CD4-positive, alpha-beta T cell treated with Interleukin-4 for 4 hours (primary cell): ENCODE measurements at places on chromosomes 13 and 19.

GRCh38 chr13:98798849-98799645 is 46.6 kb upstream of the SLC15A1 start:
- DNase-seq: no peak

GRCh38 chr13:90414691-90415596 is 932.5 kb upstream of the MIR17HG start:
- no peak for DNase-seq

- no peak for DNase-seq
These were observed 494 bp downstream of the NCLN start for GRCh38 chr19:3186160-3186688.

GRCh38 chr19:1279782-1280341 is 4.5 kb downstream of the FAM174C start:
- peak; percentile 77 for DNase-seq

- DNase-seq: peak; percentile 87
These were observed 34.4 kb upstream of the NANOS3 start for GRCh38 chr19:13842291-13843103.

DNA sequence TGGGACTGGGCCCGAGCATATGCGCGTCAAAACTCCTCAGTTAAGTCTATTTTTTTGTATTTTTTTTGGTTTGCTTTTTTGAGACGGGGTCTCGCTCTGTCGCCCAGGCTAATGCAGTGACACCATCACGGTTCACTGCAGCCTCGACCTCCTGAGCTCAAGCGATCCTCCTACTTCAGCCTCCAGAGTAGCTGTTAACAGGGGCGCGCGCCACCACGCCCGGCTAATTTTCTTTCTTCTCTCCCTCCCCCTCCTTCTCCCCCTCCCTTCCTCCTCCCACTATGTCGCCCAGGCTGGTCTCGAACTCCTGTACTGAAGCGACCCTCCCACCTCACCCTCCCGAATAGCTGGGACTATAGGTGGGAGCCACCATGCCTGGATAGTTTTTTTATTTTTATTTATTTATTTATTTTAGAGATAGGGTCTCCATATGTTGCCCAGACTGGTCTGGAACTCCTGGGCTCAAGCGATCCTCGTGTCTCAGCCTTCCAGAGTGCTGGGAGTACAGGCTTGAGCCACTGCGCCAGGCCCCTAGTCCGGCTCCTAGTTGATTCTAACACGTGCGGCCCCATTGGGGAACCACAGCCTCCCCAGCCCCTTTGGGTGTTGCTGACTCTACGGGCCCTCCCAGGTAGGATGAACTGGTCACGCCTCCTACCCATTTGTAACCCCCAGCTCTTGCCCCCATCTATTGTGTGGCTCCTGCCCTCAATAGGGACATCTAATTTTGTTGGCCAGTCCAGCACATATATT is 806 bp upstream of the ZNF837 start:
- DNase-seq: no peak

DNA sequence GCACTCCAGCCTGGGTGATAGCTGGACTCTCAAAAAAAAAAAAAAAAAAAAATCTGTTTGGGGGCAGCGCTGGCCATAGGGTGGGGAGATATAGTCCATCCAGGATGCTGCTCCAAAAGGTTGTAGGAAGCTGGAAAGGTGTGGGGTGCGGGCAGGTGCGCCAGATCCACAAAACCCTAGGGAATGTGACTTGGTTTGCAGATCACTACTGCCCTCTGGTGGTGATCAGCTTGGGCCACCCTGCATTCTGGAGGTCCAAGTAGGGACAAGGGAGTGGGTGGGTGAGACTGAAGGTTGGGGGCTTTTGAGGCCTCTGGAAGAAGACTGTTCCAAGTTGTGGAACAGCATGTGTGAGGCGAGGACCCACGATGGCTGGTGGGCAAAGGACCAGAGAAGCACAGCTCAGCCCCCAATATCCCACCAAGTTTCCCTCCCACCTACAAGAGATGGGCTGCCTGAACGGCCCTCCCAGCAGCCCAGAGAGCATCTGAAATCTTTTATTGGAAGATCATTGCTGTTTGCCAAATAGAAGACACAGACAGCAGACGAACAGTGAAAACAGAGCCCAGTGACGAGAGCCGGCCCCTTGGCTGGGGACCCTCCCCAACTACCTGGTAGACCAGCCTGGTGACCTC is 10.4 kb upstream of the TYK2 start:
- peak; percentile 60 for DNase-seq

- no peak for DNase-seq
These were observed 181.3 kb downstream of the PCDH9 start for GRCh38 chr13:67048821-67049150.

DNA sequence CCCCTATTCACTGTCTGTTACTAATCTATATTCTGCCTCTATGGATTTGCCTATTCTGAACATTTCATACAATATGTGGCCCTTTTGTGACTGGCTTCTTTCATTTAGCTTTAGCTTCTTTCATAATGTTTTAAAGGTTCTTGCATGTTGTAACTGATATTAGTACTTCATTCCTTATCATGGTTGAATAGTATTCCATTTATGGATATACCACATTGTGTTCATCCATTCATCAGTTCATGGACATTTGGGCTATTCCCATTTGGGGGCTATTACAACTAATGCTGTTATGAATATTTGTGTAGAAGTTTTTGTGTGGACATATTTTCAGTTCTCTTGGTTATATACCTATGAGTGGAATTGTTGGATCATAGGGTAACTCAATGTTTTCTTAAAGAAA is 44.4 kb upstream of the TDRD3 start:
- DNase-seq: no peak

DNA sequence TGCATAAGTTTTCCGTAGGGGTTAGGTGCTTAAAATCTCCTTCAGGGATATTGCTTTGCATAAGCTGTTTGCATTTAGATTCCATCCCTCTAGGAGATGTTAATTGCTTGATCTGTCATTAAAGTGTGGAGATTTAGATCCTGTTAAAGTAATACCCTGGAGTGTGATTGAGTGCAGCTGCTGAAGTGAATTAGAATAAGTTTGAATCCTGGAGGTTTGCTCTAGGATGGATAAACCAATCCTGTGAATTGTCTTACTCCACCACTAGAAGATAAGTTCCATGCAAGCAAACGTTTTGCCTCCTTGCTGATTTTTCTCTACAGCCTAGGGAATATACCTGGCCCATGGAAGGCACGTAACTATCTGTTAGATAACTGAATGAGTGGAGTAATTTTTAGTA is 1487.2 kb upstream of the PRR20A start:
- DNase-seq: no peak

GRCh38 chr19:38388349-38389100 is at the start of gene SPRED3:
Gene SPRED3 (plus strand): TSS chr19:38388697. CDS start chr19:38390303, 1,606 bp downstream.
- no peak for DNase-seq

GRCh38 chr13:57633141-57633949 is 1.8 kb downstream of the PCDH17 start:
- no peak for DNase-seq

- no peak for DNase-seq
These were observed 97.0 kb upstream of the MBNL2 start for GRCh38 chr13:97124915-97125809.

GRCh38 chr13:57552437-57552836 is 79.1 kb upstream of the PCDH17 start:
- DNase-seq: no peak

- DNase-seq: no peak
These were observed 581.9 kb upstream of the PRR20A start for GRCh38 chr13:56558698-56559320.

GRCh38 chr19:611481-611868 is 21.8 kb downstream of the HCN2 start:
- DNase-seq: peak; percentile 87

GRCh38 chr19:37654118-37654517 is 1.1 kb downstream of the ZFP30 start:
- no peak for DNase-seq

GRCh38 chr19:15116856-15117255 is 9.7 kb downstream of the SYDE1 start:
- DNase-seq: no peak

GRCh38 chr13:54366728-54367127 is 1338.1 kb downstream of the OLFM4 start:
- no peak for DNase-seq

DNA sequence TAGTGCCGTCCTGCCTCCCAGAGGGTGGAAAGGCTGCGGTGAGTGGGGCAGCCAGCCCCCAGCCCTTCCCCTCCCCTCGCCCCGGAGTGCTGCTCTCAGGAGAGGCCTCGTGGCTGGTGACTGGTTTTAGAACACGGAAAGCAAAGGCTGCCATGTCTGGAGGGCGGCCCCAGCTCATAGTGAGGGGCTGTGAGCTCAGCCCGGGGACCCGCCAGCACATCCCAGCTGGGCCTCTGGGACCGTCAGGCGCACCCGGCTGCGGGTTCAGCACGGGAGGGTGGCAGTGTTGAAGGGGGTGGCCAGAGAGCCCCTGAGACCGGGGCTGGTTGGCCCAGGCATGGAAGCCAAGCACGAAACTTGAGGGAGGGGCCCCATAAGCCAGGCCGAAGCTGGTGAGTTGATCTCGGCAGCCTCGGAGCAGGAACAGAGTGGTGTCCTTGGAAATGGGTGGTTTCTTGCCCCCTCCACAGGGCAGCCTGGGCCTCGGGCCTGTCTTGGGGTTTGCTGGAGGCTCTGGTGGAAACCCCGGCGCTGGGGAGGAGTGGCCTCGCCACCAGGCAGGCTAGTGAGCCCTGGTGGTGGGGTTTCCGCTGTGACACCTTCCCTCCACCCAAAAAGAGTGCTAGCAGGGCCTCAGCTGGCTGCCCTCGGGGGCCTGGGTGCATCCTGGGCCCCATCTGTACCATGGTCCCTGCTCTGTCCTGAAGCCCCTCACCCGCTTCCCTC is 157.7 kb downstream of the KDM4B start:
- DNase-seq: no peak

GRCh38 chr19:51389143-51389542 is 1.2 kb downstream of the C19orf84 start:
- no peak for DNase-seq

- DNase-seq: no peak
These were observed 646.4 kb downstream of the TBC1D4 start for GRCh38 chr13:74835579-74835978.

GRCh38 chr13:46679369-46680120 is 117.4 kb downstream of the ESD start:
- peak; percentile 39 for DNase-seq

DNA sequence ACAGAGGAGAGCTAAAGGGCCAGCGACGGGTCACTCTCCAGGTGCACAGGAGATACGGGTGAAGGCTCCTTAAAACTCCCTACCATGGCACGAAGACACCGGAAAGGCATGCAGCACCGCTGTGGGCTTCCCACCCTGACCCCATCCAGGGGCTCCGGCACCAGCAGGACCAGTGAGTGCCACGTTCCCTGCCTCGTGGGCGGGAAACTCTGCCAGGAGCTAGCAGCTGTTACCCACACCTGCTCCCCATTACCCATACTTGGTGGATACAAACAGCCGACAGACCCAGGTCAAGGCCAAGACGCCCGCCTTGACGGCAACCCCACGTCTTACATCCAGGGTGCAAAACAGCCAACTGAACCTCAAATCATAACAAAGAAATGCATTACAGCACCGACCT is 56.7 kb downstream of the GNG7 start:
- DNase-seq: no peak

DNA sequence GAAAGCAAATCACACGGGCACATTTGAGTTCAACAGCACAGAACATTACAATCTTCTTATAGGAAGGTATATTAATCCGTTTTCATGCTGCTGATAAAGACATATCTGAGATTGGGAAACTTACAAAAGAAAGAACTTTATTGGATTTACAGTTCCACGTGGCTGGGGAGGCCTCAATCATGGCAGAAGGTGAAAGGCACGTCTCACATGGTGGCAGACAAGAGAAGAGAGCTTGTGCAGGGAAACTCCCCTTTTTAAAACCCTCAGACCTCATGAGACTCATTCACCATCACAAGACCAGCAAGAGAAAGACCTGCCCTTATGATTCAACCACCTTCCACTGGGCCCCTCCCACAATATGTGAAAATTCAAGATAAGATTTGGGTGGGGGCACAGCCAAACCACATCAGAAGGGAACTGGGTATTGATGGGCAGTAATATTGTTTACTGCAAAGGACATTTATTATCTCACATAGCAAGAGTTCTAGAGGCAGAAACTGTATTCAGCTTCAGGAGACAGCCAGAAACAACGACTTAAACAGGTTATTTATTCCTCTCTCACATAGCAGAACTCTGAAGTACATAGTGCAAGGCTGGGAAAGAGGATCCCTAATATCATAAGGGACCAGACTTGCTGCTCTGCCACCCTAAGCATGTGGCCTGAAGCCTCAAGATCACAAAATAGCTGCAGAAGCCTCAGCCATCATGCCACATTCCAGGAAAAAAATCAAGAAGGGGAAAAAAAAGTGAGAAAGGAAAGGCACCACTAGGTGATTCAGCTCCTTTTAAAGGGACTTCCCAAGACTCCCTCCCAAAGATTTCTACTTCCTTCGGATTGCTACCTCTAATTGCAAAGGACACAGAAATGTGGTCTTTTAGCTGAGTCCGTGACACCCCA is 23.1 kb downstream of the FXYD5 start:
- DNase-seq: peak; percentile 24

DNA sequence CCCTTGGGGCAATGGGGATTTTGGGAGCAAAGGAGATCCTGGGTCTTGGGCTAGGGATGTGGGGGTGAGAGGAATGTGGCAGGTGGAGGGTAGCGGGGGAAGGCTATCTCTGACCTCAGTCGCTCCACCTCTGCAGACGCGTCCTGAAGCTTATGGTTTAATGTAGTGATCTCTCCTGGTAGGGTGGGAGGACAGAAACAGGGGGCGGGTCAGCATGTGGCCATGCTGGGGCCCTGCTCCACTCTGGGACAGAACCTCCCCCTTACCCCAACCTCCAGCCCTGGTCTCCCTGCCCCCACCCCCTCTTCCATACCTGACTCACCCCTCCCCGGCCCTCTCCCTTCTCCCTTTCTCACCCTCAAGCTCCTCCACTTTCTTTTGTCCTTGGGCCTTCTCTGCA is 1.4 kb downstream of the BST2 start:
- DNase-seq: no peak

DNA sequence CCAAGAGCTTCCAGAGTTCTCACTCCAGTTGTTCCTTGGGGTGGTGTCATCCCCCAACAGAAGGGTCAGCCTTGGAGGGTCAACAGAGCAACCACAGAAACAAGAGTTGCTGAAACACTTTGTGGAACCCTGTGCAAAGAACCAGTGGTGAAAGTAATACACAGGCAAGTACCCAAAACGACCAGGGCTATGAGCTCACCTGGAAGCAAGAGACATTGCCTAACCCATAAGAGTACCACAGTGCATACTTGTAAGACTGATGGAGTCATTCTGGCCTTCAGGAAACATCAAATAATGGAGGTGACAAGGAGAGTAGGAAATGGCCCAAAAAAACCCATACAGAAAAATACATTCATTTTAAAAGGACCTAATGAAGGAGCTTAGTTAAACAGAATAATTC is 184.3 kb upstream of the TSC22D1 start:
- DNase-seq: no peak

DNA sequence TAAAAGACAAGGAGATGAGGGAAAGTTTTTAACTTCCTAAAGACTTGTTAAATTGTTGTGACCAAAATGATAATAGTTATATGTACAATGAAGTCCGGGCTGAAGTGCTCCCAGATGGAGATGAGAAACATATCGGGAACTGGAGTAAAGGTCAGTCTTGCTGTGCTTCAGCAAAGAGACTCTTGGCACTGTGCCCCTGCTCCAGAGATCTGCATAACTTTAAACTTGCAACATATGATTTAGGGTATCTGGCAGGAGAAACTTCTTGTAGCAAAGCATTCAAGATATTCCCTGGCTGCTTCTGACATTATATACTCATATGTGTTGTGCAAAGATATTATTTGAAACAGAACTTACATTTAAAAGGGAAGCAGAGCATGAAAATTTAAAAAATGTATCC is 786.6 kb upstream of the SLITRK6 start:
- no peak for DNase-seq

- DNase-seq: peak; percentile 87
These were observed 3.7 kb upstream of the PDE4A start for GRCh38 chr19:10416380-10417257.
